Cerebellar nuclear complex (tissue), 1 donor: ENCODE measurements at places on chromosomes 4 and X.

- DNase-seq: no peak
Measured at GRCh38 chrX:39802354-39802753, 295.4 kb downstream of the BCOR start.

GRCh38 chr4:13541176-13541604, 3.1 kb downstream of the NKX3-2 start:
- no peak for DNase-seq

- DNase-seq: no peak
Measured at GRCh38 chr4:182124359-182124758, 118.8 kb upstream of the TENM3 start.

GRCh38 chrX:139936259-139936658, 3.4 kb upstream of the ATP11C start:
- no peak for DNase-seq

DNA sequence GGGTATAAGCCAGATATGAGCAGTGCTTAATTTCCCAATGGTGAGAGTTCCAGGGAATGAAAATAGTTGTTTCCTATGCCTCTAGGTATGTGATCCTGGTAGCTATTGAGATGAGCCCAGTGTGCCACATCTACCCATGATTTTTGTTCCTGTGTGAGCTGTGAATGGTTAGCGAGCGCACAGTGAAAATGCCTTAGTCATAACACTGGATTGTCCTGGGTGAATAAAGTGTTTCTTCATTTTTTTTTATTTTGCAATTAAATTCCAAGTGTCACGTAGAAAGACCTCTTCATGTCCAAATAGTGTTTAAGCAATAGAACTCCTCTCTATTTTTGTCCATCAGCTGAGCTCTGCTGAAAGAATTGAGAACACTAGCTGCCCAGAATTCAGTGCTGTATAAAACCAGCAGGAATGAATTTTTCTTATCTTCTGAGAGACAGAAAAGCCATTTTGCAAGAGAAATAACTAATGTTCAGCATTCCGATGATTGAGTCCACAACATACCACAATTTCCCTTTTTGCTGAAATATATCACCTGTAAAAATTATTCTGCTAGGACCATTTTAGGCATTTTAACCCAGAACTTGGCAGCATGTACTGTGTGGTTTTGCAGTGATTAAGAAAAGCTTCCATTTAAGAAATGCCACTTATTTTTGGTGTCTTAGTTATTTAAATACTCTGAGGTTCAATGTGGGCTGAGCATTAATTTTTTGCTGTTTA, 5.6 kb downstream of the MAOA start:
- DNase-seq: no peak
